Smooth muscle cell of trachea (primary cell): ENCODE measurements at places on chromosomes 5 and 9. TPM values are rescaled to one million over a fixed set of nuclear protein-coding genes. Genes with fewer than 3 reads are reported as not detected.

Gene CDH10
- total RNA-seq, result under 0.01 and 0.83 TPM in 2 replicates

Gene CCDC192
- total RNA-seq, result not detected in 2 replicates

Gene GFI1B
- 0.17 TPM in 1 of 2 replicates, not detected in the other for total RNA-seq

Gene GPSM1
- 104 and 143 TPM in 2 replicates for total RNA-seq

Gene RNF208
- 0.15 and 0.50 TPM in 2 replicates for total RNA-seq

Gene RASEF
- total RNA-seq, result 0.44 and 0.50 TPM in 2 replicates

Gene PTGS1
- total RNA-seq, result 44.8 and 67.8 TPM in 2 replicates

Gene AGGF1
- total RNA-seq, result 27.6 and 40.2 TPM in 2 replicates

Gene GAS1
- total RNA-seq, result 37.4 and 58.1 TPM in 2 replicates

Gene RIGI
- 9.4 and 10.0 TPM in 2 replicates for total RNA-seq

Gene TNFSF15
- total RNA-seq, result 0.44 and 0.99 TPM in 2 replicates

Gene ELP1
- total RNA-seq, result 37.7 and 41.6 TPM in 2 replicates

Gene TLX3
- total RNA-seq, result not detected in 2 replicates
